ENCODE measurements at places on chromosomes 11 and 22. TPM values are rescaled to one million over a fixed set of nuclear protein-coding genes. Genes with fewer than 3 reads are reported as not detected.
A peak's percentile ranks its signal among the peaks of the same experiment; 100 is the strongest.

DNA sequence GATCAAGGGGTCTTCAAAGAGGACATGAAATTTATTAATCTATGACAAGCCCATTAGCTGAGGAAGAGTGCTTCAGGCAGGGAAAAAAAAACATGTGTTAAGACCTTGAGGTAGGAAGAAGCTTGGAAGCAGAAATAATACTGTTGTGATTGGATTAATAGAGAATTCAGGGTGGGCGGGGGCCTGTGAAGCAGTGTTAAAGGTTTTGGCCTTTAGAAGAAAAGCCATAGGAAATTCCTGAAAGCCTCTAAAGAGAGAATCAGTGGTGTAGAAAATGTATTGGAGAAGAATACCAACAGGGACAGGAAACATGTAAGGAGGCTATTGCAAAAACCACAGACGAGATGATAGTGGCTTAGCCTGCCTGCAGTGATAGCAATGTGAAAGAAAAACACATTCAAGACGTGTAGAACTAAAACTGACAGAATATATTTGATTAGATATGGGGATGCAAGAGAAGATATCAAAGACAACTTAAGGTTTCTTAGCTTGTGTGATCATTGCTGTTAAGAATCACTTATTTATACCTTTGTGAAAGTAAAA lies 404.4 kb upstream of the ANO3 start:
- no peak for DNase-seq

The USP2 gene
- total RNA-seq, result 0.63 TPM

The GSTT2 gene
- total RNA-seq, result not detected

The TTC28 gene
- total RNA-seq, result 3.7 TPM

- no peak for DNase-seq
Observed at GRCh38 chr11:104705490-104706190, 192.6 kb downstream of the CASP12 start.

GRCh38 chr22:30077279-30077880 lies 2.9 kb upstream of the HORMAD2 start:
- DNase-seq, result no peak

DNA sequence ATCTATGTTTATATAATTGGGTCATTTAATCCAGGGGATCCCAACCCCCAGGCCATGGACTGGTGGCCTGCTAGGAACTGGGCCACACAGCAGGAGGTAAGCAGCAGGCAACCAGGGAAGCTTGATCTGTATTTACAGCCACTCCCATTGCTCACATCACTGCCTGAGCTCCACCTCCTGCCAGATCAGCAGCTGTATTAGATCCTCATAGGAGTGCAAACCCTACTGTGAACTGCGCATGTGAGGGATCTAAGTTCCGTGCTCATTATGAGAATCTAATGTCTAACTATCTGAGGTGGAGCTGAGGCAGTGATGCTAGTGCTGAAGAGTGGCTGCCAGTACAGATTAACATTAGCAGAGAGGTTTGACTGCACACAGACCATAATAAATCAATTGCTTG lies 32.8 kb downstream of the MS4A2 start:
- DNase-seq, result no peak

- DNase-seq, result no peak
Observed at GRCh38 chr11:64951529-64951928, 15.8 kb upstream of the GPHA2 start.

The TNNT3 gene
- total RNA-seq, result not detected

The MMP13 gene
- total RNA-seq, result 0.12 TPM

DNA sequence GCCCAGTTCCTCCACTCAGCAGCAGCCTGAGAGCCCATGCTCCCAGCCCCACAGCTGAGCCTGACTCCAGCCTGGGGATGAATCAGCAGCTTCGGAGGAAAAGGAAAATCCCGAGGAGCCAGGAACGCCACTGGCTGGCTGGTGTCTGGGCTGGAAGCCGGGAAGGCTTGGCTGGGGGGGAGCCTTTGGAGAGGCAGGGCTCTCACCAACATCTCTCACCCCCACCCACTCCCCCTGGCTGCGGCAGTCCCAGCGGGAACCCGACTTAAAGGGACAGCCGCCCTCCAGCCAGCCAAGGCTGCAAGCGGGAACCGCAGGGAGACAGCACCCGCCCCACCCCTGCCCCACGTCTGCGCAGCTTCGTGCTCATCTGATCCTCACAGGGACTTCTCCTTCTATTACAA lies 28.4 kb downstream of the KIAA0930 start:
- DNase-seq, result no peak

DNA sequence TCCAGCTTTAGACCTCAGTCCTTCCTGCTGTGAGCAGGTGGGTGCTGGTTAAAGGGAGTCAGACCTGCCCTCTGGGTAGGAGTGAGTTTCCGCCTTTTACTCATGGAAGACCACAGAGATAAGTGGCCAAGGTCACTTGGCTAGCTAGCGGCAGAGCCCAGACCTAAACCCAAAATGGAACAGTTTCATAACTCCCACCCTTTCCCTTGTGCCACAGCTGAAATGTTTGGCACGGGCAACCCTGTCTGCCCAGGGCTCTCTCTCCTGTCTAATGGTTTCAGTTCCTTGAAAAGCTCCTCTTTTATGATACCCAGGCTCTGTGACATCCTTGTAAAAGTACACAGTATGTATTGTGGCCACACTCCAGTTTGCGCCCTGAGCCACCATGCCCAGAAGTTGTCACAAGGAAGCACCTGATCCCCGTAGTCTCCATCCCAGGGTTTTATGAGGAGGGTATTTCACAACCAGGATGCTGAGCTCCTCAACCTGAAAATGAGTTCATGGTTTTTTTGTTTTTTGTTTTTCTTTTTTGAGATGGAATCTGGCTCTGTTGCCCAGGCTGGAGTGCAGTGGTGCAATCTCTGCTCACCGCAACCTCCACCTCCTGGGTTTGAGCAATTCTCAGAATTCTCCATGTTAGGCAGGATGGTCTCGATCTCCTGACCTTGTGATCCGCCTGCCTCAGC lies 5.1 kb downstream of the MB start:
- no peak for DNase-seq

DNA sequence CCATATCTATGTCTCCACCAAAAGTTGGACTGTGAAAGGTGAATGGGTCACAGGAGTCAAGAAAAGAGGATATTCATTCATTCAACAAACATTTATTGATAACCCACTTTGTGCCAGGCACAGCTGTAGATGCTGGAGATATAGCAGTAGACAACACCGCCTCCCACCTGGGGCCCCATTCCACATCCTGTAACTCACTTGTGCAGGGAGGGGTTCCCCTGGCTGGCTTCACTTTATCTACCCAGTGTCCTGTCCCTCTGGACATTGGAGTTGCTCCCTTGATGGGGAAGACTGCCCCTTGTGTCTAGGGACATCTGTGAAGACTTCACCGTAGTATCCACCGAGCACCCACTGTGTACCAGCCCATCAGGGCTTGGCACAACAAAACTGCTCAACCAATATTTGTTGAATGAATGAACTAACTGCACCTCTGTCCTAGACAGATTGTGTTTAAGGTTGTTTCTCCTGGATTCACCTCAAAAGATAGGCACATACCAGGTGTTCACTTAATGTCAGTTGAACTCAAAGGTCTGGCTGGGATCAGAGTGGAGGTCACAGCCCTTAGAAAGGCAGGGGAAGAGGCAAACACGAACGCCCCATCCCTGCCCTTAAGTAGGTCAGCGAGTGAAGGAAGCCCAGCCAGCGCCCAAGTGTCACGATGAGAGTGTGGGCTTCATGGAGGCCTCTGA lies 1.4 kb upstream of the OVOL1 start:
- DNase-seq, result no peak

DNA sequence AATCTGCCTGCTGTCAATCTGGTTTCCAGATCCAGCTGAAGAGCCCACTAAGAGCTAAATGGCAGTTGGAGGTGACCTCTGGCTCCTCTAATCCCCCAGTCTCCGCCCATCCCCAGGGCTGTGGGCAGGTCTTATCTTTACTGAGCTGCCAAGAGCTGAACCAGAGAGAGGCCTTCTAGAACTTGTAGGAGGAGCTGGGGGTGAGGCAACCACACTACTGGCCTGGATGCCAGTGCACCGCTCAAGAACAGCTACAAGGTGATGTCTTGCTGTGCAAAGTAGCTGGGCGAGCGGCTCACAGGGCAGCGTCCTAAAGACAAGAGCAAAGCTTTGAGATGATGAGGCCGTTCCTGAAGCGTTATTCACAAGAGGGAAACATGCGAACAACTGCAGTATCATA lies 374.6 kb downstream of the CTTN start:
- no peak for DNase-seq

- DNase-seq, result no peak
Observed at GRCh38 chr11:78039391-78039918, 16.4 kb upstream of the KCTD14 start.

The OSM gene
- total RNA-seq, result not detected

- peak; percentile 64 for DNase-seq
Observed at GRCh38 chr11:124763156-124763947, 1.3 kb upstream of the ESAM start.

- no peak for DNase-seq
Observed at GRCh38 chr22:36104988-36105387, 55.6 kb downstream of the APOL3 start.

The APOA1 gene
- total RNA-seq, result not detected

DNA sequence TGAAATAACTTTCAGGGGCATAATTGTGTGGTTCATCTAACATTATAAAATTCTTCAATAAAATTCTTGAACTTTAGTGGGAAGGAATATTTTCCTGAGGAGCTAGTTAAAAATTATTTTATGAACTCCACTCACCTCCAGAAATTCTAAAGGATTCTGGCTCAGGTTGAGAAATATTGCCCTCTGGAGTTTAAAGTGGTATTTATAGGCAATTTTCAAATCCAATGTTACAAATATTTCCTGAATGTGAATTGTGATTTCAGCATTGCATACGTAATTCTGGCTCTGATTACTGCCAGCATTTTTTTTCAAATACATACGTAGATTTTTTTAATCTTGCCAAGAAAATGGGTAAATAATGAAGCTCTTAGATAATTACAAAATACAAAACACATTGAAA lies 598.2 kb upstream of the ANO3 start:
- no peak for DNase-seq

DNA sequence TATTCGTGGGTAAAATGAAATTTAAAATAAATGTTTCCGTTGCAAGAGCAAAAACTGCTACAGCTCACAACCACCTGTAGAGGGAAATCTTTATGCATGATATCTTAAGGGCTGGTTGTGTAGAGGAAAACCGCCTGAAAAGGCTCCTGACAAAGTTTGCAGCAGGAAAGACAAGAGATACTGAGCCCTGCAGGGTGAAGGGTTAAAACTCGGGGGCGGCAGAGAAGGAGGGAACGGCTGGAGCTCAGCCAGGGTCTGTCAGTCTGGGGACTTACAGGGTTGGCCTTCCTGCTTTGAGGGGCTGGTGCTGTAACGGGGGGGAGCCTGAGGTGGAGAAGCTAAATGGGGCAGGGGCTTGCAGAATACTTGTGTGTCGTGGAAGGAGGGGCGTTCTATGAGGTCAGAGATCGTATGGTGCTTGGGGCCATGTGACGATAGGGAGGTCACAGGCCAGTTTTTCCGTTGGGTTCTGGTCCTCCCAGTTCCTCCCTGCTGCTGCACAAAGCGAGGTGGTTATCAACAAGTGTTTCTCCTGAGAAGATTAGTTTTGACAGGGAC lies 122.9 kb upstream of the HSD17B12 start:
- DNase-seq, result no peak

DNA sequence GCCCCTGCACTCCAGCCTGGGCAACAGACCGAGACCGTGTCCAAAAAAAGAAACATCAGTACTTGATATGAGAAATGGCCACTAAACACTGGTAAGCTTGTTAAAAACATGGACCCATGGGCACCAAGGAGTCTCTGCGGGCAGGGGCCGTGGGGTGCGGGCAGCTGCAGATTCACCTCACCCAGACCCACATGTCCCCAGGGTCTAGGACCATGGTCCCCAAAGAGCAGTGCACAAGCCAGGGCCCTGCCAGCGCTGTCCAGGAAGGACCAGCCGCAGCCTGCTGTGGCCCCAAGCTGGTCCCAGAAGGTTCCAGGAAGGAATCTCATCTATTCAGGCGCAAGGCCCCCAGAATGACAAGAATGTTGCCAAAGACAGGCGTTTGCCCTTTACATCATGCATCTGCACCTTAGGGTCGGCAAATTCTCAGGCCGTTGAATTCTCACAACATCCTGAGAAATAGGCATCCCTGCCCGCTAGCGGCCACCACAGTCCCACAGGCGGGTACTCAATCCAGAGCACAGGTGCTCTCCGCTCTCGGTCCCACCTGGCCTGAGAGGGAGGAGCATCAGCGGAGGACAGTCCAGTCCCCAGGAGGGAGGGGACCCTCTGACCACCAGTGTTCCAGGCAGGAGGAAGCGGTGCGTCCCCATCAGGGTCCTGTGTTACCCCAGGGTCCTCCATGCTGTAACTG lies 9.5 kb downstream of the YPEL1 start:
- DNase-seq, result no peak

DNA sequence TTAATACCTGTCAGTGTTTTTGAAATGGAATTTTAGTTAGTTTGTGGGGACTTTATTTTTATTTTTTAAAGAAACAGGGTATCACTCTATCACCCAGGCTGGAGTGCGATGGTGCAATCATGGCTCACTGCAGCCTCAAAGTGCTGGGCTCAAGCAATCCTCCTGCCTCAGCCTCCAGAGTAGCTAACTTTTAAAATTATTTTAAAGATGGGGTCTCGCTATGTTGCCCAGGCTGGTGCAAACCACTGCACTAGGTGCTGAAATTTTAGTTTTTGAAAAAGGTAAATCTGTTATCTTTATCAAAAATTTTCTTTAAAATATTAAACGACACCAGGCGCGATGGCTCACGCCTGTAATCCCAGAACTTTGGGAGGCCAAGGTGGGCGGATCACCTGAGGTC lies 42.6 kb downstream of the AMBRA1 start:
- DNase-seq, result no peak

GRCh38 chr11:107741044-107741823 lies 29.4 kb upstream of the SLN start:
- no peak for DNase-seq

The MFNG gene
- total RNA-seq, result 0.07 TPM

GRCh38 chr22:45726081-45726480 lies 54.4 kb downstream of the ATXN10 start:
- no peak for DNase-seq

DNA sequence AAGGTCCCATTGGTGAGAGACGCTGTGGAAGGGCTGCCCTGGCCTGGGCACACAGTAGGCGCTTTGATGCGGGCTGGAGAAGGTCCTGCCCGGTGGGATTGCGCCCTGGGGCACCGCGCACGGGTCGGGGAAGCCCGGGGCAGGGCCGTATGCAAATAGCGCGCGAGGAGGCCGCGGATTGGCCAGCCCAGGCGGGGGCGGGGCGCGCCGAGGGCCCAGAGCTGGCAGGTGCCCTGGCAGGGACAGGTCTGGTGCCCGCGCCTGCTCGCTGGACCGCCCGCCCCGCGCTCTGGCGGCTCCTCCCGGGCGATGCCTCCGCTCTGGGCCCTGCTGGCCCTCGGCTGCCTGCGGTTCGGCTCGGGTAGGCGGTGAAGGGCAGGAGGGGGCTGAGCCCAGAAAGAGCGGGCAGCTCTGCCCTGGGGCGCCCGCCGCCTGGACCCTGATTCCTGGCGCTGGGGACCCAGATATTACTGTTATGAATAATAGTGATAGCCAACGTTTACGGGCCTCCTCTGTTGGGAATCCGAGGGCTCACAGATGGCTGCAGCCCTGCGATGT lies at the start of gene UPK3A:
UPK3A (plus strand) TSS at position 245 of the 558 bp plus-strand sequence; CDS start at position 310, 65 bp downstream.
- DNase-seq, result no peak

GRCh38 chr11:130037058-130037457 lies 32.6 kb upstream of the APLP2 start:
- peak; percentile 79 for DNase-seq

The TSSC4 gene
- 40.0 TPM for total RNA-seq

Data from epithelial cell of proximal tubule (primary cell).